ENCODE measurements at places on chromosomes 12 and 14.

GRCh38 chr14:38721822-38722431, 381.1 kb downstream of the SEC23A start:
- peak; percentile 31 for DNase-seq

GRCh38 chr12:123384318-123384993, 524 bp downstream of the KMT5A start:
- peak; percentile 21 for DNase-seq

DNA sequence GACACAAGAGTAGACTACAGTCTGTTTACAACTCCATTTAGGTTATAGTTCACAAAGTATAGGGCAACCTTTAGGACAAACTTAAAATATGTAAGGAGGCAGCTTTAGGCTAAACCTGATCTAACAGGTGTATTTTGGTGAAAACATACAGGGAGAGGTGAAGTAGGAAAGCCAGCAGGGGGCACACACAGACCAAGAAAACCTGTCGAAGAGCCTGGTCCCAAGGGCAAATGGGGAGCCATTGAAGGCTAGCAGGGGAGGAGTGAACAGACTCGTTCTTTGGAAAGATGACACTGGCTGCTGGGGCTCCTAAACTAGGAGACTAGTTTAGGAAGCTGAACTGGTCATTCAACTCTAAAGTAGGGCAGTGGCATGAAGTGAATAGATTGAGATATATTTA, 138.8 kb upstream of the WSCD2 start:
- no peak for DNase-seq

GRCh38 chr12:49824895-49825294, 3.3 kb downstream of the NCKAP5L start:
- peak; percentile 53 for DNase-seq

DNA sequence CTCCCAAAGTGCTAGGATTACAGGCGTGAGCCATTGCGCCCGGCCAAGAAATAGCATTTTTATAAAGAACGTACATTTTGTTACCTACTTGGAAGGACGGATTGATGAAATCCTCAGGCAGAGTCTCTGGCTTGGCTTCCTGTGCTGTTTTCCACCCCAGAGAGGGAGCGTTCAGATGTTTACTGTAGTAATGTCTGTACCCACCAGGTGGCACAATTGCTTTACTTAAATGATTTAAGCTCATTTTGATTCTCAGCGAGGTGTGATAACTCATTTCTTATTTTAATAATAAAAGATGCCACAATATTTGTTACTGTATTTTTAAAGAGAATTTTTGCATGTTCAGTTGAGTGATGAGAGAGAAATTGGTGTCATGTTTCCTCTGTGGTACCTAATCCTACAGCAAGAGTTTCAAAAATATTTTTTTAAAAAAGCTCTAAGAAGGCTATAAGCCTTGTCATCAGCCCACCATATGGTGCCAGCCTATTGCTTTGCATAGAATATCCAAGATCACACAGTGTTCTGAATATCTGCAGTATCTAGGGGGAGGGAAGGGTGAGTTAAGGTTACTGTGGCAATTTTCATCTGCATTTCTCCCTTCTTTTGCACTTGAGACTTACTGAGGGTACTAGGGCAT, 82.6 kb upstream of the TRAF3 start:
- DNase-seq, result peak; percentile 41

- no peak for DNase-seq
Measured at GRCh38 chr14:33717866-33718265, 233.0 kb downstream of the EGLN3 start.

- no peak for DNase-seq
Measured at GRCh38 chr14:60222820-60223219, 26.2 kb upstream of the PPM1A start.

DNA sequence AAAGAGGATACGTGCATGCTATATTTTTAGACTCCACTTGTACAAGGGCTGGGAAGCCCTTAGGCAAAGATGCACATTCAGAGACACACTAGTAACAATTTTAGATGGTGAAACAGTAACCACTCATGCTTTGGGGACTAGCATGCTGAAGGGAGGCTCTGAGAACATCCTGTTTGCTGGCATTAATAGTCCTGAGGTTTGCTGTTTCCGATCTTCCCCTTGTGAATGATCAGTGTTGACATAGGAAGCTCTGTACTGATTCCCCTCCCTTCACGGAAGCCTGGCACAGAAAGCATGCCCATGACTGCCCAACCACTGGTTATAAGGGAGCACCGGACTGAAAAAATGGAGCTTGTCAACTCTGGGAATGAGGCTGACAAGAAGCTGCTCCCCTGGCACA, 164.6 kb downstream of the GCH1 start:
- DNase-seq, result no peak
